Right atrium auricular region (tissue), 2 donors: ENCODE measurements at places on chromosomes 16 and 17. TPM values are rescaled to one million over a fixed set of nuclear protein-coding genes. Genes with fewer than 3 reads are reported as not detected.

The SPNS2 gene
- 16.8 TPM for total RNA-seq

DNA sequence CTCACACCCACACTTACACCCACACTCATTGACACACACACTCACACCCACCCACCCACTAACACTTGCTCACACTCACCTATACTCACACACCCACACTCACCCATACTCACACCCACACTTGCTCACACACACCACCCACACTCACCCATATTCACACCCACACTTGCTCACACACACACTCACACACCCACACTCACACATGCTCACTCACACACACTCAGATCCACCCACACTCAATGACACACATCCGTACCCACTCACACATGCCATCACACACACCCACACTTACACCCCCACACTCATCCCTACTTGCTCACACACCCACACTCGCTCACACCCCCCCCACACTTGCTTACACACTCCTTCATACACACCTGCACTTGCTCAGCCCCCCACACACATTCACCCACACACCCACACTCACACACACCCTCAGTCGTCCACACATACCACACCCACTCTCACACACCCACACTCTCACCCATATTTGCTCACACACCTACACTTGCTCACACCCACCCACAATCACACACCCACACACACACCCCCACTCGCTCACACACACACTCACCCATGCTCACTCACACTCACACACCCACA, 321.1 kb upstream of the N4BP1 start:
- no peaks in the 10 kb centered on the region for H3K36me3 ChIP-seq
- H3K27ac ChIP-seq: no peak overlapping the region
- no peak for DNase-seq

The NTN1 gene
- total RNA-seq: 142 TPM

- H3K27ac ChIP-seq: no peak overlapping the region
- H3K36me3 ChIP-seq: peaks cover 21% of the 10 kb centered on the region
- peak; percentile 87 for DNase-seq
- no peaks in the 10 kb centered on the region for H3K27me3 ChIP-seq
These were observed 4.0 kb downstream of the NUPR1 start for GRCh38 chr16:28534542-28535373.

GRCh38 chr16:47779201-47780016, 318.3 kb downstream of the PHKB start:
- H3K4me1 ChIP-seq: no peaks in the 10 kb centered on the region
- no peak overlapping the region for H3K27ac ChIP-seq
- no peaks in the 10 kb centered on the region for H3K27me3 ChIP-seq
- H3K36me3 ChIP-seq: no peaks in the 10 kb centered on the region
- peak overlapping the region; percentile 19 for H3K4me3 ChIP-seq
- DNase-seq: no peak

DNA sequence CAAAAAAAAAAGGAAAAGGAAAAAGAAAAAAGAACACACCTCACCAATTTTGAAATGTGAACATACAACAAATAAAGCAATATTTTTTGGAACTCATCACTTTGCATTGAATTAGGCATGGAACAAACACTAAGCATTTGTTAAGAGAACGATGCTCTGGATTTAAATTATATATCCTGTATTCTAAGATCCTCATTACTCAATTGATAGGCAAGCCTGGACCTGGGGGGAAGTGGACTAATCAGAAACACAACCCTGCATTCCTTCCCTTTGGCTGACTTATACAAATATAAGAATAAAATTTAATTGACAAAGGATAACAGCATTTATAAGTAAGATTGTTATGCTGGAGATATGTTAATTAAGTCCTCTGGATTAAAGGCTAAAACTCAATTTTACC, 2.2 kb downstream of the GJC1 start:
- no peaks in the 10 kb centered on the region for H3K36me3 ChIP-seq
- no peak for DNase-seq
- H3K4me3 ChIP-seq: peak overlapping the region; percentile 75
- H3K4me1 ChIP-seq: no peaks in the 10 kb centered on the region
- peak overlapping the region; percentile 90 for H3K27ac ChIP-seq
- H3K27me3 ChIP-seq: no peaks in the 10 kb centered on the region

DNA sequence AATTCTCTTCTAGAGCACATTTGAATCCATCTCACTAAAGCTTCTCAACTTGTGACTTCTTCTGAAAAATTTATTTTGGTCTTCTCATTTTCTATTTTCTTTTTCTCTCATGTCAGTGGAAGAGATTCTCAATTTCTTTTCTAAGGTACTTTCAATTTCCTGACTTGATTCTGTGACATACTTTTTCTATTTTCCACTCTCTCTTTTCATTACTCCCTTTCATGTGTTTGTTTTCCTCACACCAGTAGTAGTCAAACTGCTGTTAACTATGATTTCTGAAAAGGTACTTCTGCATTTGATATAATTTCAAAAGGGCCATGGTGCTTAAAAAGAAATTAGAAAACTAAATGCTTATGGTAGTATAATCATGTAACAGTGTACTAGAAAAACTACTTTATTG, 41.9 kb downstream of the NFAT5 start:
- no peaks in the 10 kb centered on the region for H3K36me3 ChIP-seq
- no peaks in the 10 kb centered on the region for H3K27me3 ChIP-seq
- DNase-seq: no peak
- no peaks in the 10 kb centered on the region for H3K4me1 ChIP-seq
- H3K4me3 ChIP-seq: no peak overlapping the region

DNA sequence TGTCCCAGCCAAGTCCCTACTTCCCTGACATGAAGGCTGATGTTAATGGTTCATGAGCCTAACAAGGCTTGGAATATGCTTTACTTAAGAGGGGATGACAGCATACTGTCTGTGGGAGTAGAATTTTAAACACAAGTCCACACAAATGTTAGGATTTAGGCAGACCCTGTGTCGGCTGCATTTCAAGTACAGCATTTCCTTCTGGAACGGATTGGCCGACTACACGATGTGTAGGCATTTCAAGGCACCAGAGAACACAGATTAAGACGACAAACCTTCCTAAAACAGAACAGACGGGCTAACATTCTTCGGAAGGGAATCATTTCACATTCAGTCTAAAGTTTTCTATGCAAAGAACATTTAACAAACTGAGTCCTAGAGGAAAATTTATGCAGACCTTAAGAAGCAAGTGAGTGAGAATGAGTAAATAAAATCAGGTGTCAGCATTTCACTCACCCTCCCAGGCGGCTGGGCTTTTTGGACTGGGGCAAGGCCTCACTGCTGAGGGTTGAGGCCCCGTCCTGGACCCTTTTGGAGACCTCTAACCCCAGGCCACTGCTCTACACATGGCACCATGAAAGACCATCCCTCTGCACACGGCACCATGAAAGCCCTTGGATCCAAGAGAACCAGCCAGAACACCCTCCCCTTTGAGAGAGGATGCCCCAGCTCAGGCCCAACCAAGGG, 67.5 kb downstream of the SMPD3 start:
- no peak for DNase-seq
- no peaks in the 10 kb centered on the region for H3K27me3 ChIP-seq
- H3K4me3 ChIP-seq: no peak overlapping the region
- peaks cover 9% of the 10 kb centered on the region for H3K4me1 ChIP-seq
- H3K27ac ChIP-seq: no peak overlapping the region
